ENCODE measurements at places on chromosomes 16 and 17.

DNA sequence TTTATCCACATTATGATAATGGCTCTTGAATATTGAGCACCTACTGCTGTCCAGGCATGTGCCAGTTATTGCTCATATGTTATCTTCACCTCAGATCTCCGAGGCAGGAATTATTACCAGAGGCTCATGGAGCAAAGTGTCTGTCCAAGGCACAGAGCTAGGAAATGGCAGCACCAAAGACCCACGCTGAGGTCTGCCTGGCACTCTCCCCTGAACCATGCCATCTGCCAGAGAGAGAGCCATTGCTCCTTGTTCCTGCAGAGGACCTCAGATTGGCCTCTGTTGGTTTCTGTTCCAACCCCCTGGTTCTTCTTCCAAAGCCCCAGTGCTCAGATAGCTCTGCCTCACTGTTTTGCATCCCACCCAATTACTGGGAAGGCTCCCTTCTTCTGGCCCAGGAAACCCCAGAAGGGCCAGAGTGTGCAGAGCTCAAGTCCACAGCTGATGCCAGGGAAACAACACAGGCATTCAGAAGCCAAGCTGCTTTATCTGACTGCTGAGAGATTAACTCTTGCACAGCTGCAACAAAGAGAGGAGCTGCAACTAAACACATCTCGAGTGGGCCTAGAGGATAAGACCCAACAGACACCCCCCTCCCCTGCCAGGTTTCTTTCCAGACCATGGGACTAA is 5.9 kb downstream of the ASIC2 start:
- no peak for DNase-seq

- DNase-seq = no peak
These were observed 367.4 kb upstream of the TNRC6C start for GRCh38 chr17:77590951-77591735.

GRCh38 chr17:67753026-67753425 is 35.3 kb downstream of the NOL11 start:
- no peak for DNase-seq

DNA sequence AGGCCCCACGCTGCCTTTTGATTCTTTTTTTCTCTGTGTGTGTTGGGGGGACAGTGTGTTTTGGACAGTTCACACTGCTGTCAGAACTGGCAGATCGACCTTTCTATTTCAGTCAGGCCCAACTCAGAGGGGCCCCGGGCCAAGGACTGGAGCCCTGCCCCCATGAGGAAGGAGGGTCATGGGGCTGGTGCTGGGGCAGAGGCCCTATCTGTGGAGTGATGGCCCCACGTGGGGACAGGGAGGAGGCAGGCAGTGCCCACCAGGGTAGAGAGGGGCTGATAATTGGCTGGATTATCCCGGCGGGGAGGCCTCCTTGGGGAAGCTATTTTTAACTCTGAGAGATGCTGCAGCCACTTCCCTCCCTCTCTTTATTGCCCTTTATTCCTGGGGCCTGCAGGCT is 5.7 kb upstream of the KCNJ12 start:
- DNase-seq = no peak

- DNase-seq = no peak
These were observed 101.9 kb downstream of the STX8 start for GRCh38 chr17:9473711-9474110.

DNA sequence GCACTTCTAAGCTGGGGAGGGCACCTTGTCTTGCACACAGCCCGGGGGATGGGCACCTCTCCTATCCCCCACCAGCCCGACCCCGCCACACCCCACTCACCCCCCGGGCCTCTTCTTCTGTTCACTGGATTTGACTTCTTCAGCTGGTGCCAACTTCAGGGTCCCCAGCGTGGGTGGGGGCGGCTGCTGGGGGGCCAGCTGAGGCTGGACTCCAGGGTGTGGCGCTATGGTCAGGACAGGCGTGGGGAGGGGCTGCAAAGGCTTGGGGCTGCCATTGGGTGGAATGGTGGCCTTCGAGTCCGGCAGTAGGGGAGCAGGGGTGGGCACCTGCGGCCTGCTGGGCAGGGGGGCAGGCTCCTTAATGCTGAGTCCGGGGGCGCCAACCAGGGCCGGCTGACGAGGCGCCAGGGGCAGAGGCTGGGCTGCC is 6.1 kb downstream of the MNT start:
- no peak for DNase-seq

GRCh38 chr16:53809088-53809932 is 105.4 kb downstream of the FTO start:
- DNase-seq = no peak

DNA sequence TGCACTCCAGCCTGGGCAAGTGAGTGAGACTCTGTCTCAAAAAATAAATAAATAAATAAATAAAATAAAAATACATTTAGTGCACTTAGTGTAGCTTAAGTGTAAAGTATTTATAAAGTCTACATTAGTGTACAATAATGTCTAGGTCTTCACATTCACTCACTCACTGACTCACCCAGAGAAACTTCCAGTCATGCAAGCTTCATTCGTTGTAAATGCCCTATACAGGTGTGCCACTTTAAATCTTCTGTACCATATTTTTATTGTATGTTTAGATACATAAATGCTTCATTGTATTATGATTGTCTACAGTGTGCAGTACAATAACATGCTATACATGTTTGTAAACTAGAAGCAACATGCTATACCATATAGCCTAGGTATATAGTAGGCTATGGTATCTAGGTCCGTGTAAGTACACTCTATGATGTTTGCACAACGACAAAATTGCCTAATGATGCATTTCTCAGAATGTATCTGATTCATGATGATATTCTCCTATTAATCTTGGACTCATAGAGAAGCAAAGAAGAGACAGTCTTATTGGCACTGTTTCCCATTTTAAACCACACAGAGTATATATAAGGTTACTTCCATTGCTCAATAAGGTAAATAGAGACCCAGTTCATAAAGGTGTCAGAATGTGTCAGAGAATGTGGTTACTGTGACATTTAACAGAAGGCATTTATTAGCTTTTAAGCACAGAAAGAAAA is 1314.9 kb downstream of the CDH11 start:
- DNase-seq = no peak

- DNase-seq = no peak
These were observed 578.4 kb downstream of the CDH11 start for GRCh38 chr16:64543441-64543840.

- no peak for DNase-seq
These were observed 16.7 kb downstream of the ZFPM1 start for GRCh38 chr16:88469615-88470395.

GRCh38 chr17:45722161-45722560 is 62.0 kb upstream of the CRHR1 start:
- DNase-seq = no peak

DNA sequence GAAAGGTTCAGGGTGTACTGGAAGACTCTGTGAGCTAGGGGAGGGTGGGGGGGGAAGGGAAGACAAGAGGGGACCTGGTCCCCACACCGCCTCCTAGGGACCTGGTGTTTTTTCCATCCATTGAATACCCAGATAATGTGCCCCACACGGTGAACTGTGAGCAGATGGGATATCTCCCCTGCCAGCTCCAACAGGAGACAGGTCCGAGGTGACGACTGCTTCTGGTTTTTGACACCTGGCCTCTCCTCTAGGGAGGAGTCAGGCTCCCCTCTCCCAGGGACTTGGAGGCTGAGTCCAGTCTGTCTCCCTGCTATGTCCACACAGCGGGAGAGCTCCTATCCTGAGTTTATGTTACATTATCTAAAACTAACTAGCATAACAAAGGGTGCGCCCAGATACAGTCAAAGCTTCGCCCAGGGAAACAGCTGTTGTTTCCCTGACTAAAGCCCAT is 1.8 kb downstream of the MARVELD3 start:
- no peak for DNase-seq

GRCh38 chr17:30234964-30235363 is 533 bp downstream of the SLC6A4 start:
- DNase-seq = no peak

GRCh38 chr16:87851601-87852000 is 17.7 kb downstream of the SLC7A5 start:
- DNase-seq = no peak

GRCh38 chr16:84806256-84806889 is 13.4 kb upstream of the CRISPLD2 start:
- no peak for DNase-seq

DNA sequence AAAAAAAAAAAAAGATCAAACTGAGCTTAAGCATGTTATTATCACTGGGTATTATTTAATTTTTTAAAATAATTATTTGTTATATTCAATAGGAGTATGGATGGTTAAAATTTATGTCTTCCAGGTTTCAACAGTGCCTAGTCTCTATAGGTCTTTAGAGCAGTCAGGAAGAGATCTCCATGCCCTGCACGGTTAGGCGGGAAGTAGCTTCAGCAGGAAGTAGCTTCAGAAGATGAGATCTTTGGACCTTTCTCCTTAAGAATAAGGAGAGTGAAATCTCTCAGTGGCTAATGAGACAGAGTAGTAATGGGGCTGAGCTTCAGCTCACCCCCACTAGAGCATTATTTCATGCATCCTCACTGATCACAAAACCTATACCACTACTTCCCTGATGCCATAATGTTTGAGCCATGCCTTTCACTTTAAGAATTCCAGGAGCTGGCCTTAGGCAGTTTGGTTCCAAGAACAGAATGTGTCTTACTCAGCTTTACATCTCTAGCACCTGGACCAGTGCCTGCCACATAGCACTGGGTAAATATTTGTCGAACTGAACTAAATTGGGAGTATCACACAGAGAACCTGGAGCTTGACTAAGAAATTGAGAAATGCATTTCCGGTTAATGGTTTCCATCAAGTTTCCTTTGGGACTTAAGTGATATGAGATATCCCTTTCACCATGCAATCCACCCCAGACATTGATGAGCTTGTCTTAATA is 43.5 kb downstream of the SCPEP1 start:
- DNase-seq = peak; percentile 52

DNA sequence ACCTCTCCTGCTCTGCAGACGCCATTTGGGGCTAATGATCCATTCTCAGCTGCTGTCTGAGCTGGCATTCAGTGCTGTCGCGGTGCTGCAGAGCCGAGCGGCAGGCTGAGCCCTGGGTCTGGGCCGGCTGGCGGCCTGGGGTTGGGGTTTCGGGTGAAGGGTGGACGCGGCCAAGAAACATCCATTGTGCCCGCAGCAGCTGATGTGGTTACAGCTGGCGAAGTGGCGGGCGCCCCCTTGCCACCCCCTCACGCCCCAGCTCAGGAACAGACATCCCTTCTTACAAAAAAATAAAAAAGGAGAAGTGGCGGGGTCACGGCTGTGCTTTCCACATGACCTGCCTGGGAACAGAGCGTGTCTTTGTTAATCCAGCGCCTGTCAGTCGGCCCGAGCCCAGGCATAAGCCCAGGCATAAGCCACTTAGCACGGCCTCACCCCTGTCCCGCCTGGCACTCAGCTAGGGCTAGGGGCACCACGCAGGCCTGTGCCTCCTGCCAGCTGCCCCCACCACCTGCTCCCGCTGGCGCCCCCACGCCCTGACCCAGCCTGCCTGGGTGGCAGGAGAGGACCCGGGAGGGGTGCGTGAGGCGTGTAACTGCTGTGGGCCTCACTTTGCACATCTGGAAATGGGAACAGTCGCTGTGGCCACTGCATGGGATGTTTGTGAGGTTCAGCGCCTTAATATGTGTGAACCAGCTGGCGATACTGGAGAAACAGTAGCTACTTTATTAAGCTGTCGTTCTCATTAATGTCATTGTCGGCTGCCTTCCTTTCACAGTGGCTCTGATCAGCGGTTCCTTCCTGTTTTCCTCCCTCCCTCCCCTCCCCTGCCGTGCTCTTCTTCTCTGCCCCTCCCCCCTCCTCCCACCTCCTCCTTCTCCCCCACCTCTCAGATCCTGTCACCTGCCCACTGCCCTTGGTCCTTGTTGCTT is 197.7 kb upstream of the CIBAR2 start:
- DNase-seq = peak; percentile 34

DNA sequence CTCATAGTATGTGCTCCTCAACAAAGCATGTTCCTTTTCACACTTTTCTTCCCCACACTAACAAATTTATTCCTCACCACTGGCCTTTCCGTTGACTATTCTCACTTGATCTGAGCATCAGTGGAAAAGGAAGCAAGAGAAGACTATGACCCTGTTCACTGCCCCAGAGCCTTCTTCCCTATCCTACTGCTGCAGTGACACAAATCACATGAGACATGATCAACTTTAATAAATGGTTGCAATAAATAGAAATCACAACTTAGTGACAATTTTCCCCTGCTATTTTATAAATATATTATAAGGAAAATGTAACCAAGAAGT is 438.7 kb upstream of the SOX9 start:
- DNase-seq = no peak

GRCh38 chr17:47170710-47171109 is 18.4 kb downstream of the CDC27 start:
- no peak for DNase-seq

- peak; percentile 3 for DNase-seq
These were observed 140.0 kb downstream of the CHD9NB start for GRCh38 chr16:52912565-52913173.

GRCh38 chr17:75762513-75763268 is 2.3 kb downstream of the GALK1 start:
- no peak for DNase-seq

DNA sequence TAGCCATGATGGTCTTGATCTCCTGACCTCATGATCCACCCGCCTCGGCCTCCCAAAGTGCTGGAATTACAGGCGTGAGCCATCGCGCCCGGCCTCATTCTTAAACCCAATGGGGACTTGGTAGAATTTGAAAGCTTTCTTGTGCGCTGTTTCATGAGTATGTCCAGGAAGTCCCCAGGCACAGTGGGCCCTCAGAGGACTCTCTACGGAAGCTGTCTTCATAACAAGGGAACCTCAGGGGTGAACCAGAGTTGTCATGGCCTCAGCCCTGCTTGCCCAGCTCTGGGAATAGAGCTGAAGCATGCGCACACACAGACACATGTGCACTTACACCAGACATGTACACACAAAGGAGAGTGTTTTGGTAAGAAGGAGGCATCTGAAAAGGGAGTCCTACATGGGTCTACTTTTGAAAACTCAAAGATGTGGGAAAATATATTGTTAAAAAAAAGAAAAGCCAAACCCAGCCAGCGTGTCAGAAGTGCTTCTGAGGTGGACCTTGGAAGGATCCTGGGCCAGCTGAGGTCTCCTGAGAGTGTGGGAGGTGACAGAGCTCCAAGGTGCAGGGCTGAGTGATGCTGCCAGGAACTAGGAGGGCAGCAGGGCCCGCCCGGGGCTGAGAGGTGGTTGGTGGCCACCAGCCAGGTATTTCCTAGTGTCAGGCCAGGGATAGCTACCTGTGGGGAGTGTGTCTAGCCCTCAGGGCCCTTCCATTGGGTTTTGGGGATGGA is 54.6 kb downstream of the EPN2 start:
- no peak for DNase-seq

GRCh38 chr16:55222486-55222885 is 101.5 kb upstream of the IRX6 start:
- DNase-seq = no peak

Data from NCI-H2029 (cell line).